Activated naive CD4-positive, alpha-beta T cell (primary cell): ENCODE measurements at places on chromosomes 6 and 20.

DNA sequence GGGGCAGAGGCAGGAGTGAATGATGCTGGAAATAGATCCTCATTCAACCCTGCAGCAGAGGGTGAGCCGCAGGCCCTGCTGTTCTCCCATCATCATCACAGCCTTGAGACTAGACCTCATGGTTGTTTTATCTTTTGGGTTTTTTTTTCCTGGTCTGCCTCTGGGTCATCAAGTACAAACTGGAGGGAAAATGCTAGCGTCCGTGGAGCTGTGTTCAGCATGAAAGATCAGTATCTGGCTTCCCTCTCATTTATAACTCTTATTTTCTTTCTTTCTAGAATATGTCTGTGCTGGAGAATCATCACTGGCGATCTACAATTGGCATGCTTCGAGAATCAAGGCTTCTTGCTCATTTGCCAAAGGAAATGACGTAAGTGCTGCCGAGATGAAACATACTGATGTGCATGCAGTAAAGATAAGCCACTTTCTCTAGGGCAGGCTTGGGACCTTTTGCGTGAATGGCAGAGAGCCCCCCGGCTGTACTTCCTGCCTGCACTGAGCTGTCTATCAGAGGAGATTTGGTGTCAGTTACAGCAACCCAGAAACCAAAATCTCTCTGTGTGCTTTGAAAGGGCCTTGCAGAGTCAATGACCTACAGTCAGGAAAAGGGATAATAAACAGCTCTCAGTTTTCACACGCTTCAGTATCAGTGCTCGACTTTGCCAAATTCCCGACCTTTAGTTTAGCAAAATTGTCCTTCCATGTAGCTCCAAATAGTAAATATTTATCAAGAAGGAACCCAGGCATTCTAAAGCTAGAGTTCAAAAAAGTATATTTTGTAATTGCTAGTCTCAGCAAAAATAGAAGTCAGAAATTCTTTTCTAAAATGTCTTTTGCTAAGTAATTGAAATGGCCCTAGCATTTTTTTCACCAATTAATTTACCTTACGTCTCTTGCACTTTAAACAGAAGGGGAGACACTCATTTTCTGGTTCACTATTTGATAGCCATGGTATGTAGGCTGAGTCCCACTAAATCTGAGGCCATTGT lies 76.3 kb downstream of the MTFR2 start:
- no peak for DNase-seq

DNA sequence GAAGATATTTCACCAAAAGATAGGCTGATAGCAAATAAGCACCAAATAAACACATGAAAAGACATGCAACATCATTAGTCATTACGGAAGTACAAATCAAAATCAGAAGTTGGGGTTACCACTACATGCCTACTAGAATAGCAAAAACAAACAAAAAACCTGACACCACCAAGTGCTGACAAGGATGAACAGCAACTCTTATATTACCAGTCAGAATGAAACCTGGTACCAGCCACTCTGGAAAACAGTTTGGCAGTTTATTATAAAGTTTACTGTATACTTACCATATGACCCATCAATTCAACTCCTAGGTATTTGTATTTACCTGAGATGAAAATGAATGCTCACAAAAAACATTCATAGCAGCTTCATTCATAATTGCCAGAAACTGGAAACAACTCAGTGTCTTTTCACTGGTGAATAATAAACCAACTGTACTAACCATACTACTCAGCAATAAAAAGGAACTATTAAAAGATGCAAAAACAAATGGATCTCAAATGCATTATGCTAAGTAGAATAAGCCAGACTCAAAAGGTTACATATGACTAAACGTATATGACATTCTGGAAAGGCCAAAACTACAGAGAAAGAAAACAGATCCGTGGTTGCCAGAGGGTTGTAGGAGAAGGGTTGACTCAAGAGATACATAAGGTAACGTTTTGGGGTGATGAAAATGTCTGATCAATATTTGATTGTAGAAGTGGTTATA lies 33.0 kb downstream of the NUP153 start:
- no peak for DNase-seq

GRCh38 chr6:48606618-48607017 lies 495.6 kb upstream of the PTCHD4 start:
- DNase-seq: no peak

GRCh38 chr6:3232017-3232945 lies 4.8 kb upstream of the TUBB2B start:
- no peak for DNase-seq

DNA sequence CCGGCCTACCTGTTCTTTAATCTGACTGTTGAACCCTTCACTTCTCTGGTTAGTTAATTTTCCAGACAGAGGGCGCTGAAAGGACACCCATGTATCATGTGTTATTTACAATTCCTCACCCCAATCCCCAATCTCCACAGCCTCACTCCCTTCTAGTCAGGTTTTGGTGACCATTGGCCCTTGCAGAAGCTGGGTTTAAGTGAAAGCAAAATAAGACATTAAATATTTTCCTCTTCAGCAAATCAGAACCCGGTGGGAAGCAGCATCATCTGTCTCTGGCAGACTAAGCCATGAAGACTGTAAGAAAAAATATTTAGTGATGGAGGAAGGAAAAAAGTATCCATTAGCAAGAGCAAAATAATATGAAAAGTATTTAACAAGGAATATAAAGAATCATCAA lies 9.4 kb upstream of the HLA-DQA1 start:
- DNase-seq: no peak

DNA sequence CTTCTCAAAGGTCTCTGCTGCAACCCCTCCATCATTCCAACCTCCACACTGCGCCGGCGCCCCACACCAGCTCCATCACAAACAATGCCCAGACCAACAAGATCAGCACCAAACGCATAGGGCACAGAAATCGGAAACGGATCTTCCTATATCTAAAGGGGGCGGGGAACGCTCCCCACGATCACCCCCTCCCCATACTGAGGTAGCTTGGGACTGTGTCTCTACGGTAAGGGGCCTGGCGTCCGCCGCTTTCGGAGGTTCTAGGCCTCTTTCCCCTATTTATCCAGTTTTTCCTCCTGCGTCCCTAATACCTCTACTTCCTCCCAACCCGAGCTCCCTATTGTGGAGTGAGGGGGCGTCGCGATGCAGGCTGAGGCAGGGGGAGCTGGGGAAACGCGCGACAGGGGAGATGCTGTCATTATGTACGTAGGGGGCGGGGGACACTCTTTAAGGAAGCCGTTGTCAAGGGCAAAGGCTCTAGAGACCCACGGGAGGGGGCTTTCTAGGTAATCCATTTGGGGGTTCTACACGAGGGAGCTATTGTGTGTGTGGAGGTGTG lies 909 bp downstream of the DNAAF9 start:
- no peak for DNase-seq

GRCh38 chr6:148183776-148184175 lies 158.9 kb upstream of the SASH1 start:
- DNase-seq: no peak

- DNase-seq: no peak
Measured at GRCh38 chr6:73515204-73515655, 5.6 kb downstream of the EEF1A1 start.

GRCh38 chr6:12973386-12973785 lies 256.8 kb downstream of the PHACTR1 start:
- DNase-seq: no peak

- DNase-seq: no peak
Measured at GRCh38 chr6:50699051-50699775, 14.1 kb upstream of the TFAP2D start.
